ENCODE measurements at places on chromosomes 12 and 14. TPM values are rescaled to one million over a fixed set of nuclear protein-coding genes. Genes with fewer than 3 reads are reported as not detected.

- no peak for DNase-seq
These were observed 35.7 kb upstream of the PNMA1 start for GRCh38 chr14:73749706-73750530.

DNA sequence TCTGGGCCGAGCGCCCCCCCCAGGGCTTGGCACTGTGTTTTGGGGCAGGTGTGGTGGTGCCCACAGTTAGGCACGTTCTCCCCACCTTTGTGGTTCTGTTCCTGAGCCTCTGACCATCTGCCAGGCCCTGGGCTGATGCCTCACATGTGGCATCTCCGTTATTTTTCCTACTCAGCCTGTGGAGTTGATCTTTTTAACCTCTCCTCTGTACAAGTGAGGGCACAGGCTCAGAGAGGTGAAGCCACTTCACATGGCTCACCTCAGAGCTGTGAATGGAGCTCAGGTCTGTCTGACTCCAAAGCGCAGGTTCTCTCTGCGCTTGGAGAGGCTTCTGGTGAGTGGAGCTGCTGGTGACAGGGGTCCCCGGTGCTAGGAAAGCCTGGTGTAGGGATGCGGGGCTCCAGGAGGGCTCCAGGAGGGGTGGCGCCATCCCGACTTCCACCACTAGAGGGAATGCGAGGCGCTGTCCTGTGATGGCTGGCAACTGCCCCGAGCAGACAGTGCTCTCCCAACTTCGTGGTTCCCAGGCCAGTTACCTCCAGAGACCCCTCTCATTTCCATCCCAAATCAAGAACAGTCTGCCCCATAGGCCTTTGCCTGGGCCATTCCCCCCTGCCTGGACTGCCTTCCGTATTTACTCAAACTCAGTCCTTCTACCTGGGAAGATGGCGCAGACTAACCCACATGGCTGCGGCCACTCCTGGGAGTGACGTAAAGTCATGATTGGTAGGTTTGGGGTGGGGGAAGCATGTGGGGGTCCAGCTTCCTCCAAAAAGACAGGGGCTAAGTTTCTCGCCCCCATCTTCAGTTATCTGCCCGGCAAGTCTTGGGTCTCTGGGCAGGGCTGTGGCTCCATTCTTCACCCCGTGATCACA, 9.9 kb downstream of the BCL7A start:
- DNase-seq = no peak

DNA sequence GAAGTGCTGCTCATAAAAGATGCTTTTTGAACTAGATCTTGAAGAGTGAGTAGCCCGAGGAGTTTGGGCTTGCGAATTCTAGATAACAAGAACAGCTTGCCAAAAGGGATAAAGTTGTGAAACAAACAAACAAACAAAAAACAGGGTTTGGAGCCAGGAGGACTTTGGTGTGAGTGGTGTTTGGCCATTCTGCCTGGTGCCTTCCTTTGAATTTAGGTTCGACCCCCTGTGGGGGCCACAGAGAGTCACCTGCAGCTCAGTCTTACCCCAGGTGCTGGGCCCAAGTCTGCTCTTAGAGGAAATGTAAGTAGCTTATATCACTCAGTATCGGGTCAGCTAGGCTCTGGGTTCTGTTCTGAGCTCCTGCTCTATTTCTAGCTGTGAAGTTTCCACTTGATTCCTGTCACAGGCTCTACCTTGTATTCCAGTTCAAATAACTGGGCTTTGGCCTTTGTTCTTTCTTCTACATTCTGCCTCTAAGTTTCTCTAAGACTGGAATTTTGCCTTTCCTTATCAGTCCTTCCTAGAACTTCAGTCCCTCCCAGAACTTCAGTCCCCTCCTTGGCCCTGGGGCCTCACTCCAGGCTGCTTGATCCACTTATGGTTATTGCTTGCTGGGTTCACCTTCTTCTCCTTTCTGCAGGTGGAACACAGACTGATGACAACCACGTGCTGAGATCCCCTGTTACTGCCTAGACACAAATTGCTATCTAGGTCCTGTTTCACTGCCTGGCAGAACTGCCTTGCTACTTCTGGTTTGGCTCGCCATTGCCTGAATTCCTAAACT, 20.5 kb upstream of the DUSP6 start:
- DNase-seq = no peak

ADCY6 gene
- 98.0 TPM for total RNA-seq

LRRK2 gene
- total RNA-seq = 12.7 TPM
